ENCODE measurements at places on chromosomes 3 and 15.
A peak's percentile ranks its signal among the peaks of the same experiment; 100 is the strongest.

GRCh38 chr15:31494786-31495185 is 168.2 kb downstream of the KLF13 start:
- DNase-seq, result no peak

- no peak for DNase-seq
These were observed 482.0 kb upstream of the SUCLG2 start for GRCh38 chr3:68136411-68136810.

DNA sequence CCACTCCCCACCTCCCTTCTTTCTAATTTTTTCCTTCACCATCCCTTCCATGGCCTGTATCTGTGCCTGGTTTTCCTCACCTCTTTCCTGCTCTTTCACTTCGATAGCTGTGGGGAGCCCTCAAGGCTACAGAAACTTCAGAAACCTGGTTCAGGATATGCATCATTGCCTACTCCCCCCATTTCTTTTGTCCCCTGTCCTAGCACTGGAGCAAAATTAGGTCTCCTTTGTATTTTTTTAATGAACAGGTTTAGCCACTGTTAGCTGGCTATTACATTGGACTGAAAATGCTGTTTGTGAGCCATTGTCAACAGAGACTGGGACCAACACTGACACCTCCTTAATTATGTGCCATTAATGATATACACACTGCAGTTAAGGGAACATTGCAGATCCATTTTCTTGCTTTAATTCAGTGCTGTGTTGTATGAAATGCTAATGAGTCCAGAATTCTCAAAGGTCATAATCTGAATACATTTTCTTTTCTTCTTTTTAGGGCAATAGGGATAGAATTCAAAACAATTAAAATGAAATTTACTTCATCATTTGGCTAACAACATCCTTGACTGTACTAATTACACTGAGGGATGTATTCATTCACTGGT is 138.6 kb downstream of the PDCD6IP start:
- no peak for DNase-seq

DNA sequence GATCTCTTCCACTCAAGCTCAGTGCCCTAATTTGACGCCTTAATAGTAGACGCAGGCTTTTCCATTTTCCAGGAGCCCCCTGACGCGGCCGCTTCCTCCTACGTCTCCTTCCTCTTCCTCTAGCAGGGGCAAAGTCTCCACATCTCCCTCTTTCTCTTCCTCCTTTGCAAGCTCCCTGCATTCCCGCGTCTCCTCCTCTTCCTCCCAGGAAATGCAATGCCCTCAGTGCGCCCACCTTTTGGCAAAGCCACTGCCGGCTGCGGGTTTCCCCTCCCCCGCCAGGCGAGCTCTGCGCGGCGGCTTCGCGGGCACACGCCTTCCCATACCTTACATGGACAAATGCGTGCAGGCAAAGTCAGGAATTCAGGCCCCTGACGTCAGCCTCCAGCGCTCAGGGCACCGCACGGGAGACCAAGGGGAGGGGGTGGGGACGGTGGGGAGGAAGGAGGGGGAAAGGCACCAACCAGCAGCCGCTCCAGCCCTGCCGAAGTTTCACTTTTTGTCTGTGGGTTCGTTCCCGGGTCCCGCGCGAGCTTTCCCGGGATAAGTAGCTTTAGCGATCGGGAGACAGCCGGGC is 432 bp upstream of the LPP start:
- peak; percentile 87 for DNase-seq

- no peak for DNase-seq
These were observed 520 bp downstream of the MESD start for GRCh38 chr15:80989081-80989517.

- DNase-seq, result no peak
These were observed 12.2 kb upstream of the SLC25A36 start for GRCh38 chr3:140929446-140929845.

- DNase-seq, result no peak
These were observed 419.7 kb downstream of the ZNF385D start for GRCh38 chr3:21331321-21331720.

DNA sequence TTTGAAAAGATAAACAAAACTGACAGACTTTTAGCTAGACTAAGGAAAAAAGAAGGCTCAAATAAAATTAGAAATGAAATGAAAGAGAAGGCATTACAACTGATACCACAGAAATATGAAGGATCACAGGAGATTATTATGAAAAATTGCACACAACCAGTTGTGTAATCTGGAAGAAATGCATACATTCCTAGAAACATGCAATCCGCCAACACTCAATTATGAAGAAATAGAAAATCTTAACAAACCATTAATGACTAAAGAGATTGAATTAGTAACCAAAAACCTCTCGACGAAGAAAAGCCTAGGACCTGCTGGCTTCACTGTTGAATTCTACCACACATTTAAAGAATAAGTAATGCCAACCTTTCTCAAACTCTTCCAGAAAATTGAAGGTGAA is 149.5 kb downstream of the SV2B start:
- DNase-seq, result no peak

DNA sequence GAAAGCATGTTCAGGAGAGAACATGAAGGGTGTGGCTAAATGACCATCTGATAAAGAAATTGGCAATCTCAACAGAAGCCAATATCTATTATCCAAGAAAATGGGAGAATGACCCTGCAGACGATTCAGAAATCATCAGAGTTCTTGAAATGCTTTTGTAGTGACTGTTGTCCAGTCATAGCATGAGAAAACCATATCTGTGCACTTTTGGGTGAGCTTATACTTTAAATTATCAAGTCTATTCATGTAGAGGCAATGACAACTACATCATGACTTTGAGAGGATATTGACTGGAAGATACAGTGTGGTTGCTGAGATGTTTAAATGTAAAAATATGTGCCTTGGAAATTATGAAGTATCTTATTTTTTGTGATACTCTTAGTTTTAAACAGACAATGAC is 57.6 kb upstream of the AZI2 start:
- no peak for DNase-seq

GRCh38 chr3:114329823-114330222 is 36.0 kb downstream of the TIGIT start:
- no peak for DNase-seq

- DNase-seq, result no peak
These were observed 80.6 kb downstream of the ARIH1 start for GRCh38 chr15:72554471-72555425.

- DNase-seq, result peak; percentile 68
These were observed 27.8 kb downstream of the LIPC start for GRCh38 chr15:58459560-58459959.

DNA sequence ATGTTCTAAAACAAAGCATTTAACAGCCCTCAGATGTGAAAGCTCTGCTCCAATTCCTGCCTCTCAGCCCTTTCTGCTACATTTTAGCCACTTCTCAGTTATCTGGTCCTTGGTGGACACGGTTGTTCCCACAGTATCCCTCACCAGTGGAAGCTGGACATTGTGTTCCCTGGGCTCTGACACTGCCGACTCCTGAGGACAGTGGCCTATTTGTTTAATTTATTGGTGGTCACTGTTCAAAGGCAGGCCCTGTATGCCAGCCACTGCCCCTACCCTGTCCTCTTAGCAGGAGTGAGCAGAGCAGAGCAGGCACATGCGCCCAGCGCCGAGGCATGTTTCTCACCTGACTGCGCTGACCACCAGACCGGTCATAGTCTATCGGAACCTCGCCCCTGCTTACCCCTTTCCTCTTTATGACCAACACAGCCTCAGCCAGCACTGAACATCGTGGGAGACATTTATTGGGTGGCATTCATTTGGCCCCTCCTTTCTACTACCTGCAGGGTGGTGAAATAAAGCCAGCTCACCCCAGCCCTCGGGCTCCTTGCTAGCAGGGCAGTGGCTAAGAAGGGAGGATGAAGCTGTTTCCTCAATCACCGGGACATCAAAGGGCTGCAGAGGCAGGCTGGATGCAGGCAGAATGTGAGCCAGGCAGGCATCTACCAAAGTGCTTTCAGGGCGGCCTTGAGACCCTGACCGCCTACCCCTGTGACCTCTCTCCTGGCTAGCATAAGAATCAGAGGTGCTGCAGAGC is 54.3 kb upstream of the HACD2 start:
- no peak for DNase-seq

All from suprapubic skin (tissue), 4 donors.